Stimulated activated CD8-positive, alpha-beta memory T cell treated with anti-CD3 and anti-CD28 coated beads, Interleukin-7, amount 100 ng/mL, for 24 hours (primary cell): ENCODE measurements at places on chromosomes 11 and 22.

DNA sequence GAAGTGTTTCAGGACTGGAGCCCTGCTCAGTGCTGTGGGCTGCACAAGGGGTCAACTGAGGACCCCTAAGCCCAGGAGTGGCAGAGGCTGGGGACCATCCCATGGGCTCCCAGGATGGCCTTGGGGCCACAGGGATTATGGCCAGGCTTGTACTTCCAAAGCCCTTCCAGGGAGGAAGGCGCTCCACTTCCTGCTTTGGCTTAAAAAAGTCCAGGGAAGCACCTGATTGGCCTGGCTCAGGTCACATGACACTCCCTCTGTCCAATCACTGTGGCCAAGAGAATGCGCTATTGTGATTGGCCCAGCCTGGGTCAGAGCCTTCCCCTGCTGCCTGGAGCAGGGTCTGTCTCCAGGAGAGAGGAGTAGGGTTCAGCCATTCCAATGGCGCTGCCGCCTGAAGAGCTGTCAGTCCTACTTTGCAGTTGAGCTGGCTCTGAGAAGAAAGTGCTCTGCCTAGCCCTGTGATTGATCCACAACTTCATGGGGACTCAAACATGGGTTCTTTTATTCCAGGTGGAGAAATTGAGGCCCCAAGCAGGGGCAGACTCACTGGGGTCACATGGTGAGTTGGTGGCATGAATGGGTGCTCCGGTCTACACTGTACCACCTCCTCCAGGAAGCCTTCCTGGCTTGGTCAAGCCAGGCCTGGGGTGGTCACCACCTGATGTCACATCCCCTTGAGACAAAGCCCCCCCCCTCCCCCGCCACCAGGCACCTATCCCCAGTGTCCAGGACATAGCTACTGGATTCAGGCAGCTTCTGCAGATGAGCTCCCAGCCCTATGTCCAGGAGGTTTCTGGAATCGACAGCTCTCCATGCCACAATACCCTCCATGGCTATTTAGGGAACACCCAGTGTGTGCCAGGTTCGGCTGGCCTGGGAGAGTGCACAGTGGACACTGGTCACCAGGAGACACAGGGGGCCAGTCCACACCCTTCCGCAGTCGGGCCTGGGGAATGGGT lies 48.2 kb downstream of the RTN4R start:
- no peak for DNase-seq

- DNase-seq: no peak
Observed at GRCh38 chr11:132264616-132265015, 894.2 kb downstream of the NTM start.

GRCh38 chr11:99645934-99646333 lies 625.2 kb downstream of the CNTN5 start:
- DNase-seq: no peak

- no peak for DNase-seq
Observed at GRCh38 chr11:91731051-91731450, 493.6 kb upstream of the FAT3 start.

- DNase-seq: no peak
Observed at GRCh38 chr11:1608363-1608762, at the start of gene KRTAP5-3. TSS of gene KRTAP5-3 (minus strand) at chr11:1608463. CDS start at chr11:1608385, 78 bp downstream.

DNA sequence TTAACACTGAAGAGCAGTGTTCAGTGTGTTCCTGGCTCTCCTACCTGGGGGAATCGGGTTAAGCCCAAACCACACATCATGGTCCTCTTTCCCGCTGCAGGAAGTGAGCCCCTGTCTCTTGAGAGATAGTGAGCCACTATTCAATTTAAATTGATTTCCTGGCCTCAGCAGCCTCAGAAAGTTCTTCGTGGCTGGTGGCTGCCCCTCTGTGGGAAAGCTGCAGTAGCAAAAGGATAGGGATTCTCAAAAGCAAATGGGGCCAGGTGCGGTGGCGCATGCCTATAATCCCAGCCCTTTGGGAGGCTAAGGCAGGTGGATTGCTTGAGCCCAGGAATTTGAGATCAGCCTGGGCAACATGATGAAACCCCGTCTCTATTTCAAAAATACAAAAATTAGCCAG lies 49.1 kb upstream of the CD5 start:
- DNase-seq: no peak

- DNase-seq: no peak
Observed at GRCh38 chr11:119856681-119857485, 127.9 kb upstream of the NECTIN1 start.
